ENCODE measurements at places on chromosomes 5 and 9. TPM values are rescaled to one million over a fixed set of nuclear protein-coding genes. Genes with fewer than 3 reads are reported as not detected.

Gene HMMR
- 35.9 TPM for total RNA-seq

Gene EMB
- total RNA-seq = 0.25 TPM

Gene OLFM1
- 25.5 TPM for total RNA-seq

Gene NFIL3
- total RNA-seq = 3.6 TPM

Gene EIF4E1B
- total RNA-seq = not detected

Gene MYO10
- 80.8 TPM for total RNA-seq

Gene QRFP
- total RNA-seq = not detected
